ENCODE measurements at places on chromosomes 2 and 18.

DNA sequence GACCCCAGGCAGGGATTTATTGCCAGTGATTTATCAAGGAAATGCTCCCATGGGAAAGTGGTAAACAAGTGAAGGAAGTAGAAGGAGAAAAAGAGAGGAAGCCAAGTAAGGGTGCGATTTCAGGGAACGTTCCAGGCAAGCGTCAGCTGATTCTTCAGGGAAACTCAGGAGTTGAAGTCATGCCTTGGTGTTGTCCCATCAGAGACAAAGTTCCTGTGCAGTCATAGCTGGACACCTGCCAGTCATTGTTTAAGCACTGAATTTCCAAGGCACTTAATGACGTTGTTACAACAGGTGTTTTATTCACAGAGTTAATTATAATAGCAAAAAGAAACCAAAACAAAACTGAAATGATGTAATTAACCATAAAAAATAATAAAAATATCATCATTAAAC is 381.8 kb upstream of the CRIM1 start:
- no peak for DNase-seq

DNA sequence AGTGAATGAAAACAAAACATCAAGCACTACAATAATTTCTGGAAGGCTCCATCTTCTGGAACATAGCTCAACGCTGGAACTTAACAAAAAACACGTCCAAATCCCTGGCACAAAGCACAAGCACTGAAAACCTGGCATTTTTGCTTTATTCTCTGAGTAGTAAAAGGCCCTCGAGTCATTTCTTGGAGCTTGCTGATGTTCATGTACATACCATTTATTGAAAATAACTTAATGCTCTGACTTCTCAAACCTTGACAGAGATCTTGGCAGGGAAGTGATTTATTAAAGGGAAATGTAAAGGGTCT is 76.5 kb upstream of the STK17B start:
- no peak for DNase-seq

GRCh38 chr18:48914581-48915251 is 36.0 kb downstream of the SMAD7 start:
- DNase-seq: no peak

GRCh38 chr2:124755386-124755785 is 730.3 kb downstream of the CNTNAP5 start:
- no peak for DNase-seq

- no peak for DNase-seq
Measured at GRCh38 chr2:170680172-170680941, 34.8 kb upstream of the SP5 start.

DNA sequence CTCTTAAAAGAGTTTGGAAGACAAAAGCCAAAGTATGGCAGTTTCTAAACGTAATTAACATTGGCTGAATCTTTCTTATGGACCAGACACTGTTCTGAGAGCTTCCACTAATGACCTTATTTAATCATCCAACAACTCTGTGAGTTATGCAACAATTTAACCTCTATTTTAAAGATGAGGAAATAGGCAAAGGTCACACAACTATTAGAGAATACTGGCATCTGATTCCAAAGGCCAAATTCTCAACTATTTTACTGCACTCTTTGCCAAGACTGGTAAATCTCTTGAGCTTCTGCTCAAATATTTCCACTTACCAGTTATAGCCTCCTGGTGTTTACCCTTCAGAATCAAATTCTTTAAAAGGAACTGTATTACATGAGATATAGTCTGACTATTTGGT is 42.1 kb upstream of the ERMN start:
- DNase-seq: no peak

DNA sequence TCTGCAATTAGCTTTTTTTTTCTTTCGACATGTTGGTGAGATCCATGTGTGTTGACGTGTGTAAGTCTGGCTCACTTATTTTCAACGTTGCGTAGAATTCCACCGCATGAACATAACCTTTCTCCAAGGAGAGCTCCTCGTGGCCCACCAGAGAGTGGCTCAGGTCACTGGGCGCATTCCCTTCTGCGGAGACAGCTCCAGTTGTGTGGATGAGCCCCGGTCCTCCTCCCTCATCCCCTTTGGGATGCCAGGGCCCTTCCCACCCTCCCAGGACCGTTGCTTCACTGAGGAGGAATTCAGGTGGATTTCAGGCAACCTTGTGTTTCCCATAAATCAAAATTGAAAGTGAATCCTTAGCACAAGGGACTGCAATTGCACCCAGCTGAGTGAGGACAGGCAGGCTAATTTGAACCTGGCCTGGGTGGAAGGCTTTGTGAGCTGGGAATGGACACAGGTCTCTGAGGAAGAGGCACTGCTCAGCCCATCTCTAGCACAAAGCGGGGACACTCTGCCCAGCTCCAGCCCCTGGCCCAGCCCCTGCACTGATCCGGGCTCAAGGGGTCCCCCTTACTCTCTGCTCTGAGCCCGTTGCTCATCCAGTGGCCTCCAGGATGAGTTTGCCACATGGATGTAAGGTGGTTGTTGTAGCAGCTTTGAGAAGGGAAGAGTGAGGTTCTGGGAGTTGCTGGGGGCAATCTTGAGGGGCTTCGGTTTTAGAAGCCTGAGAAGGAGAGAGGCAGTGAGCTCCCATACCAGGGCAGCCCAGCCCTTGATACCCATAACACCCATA is 57.8 kb upstream of the HAAO start:
- no peak for DNase-seq

All from erythroblast (primary cell).